NCI-H1417 (cell line): ENCODE measurements at places on chromosomes 4 and X.

DNA sequence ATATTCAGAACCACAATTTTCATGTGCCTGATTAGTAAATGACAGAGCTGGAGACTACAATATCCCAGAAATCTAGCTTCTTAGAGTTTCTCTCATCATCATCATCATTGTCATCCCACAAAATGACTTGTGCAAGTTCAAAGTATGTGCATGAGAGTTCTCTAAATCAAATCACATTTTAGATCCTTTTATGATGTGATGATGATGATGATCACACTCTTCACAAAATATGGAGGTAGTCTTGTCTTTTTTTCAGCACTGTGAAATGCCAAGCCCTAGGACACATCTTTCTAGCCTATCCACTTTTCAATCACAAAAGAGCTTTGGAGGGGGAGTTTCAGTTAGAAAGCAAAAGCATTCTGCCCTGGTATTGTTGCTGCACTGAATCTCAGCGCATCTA, 7.4 kb downstream of the MBNL3 start:
- DNase-seq, result no peak

DNA sequence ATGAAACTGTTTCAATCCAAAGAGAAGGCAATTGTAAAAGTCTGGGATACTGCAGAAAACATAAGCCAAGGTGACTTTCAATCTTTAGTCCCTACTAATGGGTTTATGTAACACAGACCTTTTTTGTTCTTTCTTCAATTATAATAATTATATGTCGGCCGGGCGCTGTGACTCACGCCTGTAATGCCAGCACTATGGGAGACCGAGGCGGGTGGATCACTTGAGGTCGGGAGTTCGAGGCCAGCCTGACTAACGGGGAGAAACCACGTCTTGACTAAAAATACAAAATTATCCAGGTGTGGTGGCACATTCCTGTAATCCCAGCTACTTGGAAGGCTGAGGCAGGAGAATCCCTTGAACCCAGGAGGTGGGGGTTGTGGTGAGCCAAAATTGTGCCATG, 489.8 kb upstream of the CTSO start:
- no peak for DNase-seq

DNA sequence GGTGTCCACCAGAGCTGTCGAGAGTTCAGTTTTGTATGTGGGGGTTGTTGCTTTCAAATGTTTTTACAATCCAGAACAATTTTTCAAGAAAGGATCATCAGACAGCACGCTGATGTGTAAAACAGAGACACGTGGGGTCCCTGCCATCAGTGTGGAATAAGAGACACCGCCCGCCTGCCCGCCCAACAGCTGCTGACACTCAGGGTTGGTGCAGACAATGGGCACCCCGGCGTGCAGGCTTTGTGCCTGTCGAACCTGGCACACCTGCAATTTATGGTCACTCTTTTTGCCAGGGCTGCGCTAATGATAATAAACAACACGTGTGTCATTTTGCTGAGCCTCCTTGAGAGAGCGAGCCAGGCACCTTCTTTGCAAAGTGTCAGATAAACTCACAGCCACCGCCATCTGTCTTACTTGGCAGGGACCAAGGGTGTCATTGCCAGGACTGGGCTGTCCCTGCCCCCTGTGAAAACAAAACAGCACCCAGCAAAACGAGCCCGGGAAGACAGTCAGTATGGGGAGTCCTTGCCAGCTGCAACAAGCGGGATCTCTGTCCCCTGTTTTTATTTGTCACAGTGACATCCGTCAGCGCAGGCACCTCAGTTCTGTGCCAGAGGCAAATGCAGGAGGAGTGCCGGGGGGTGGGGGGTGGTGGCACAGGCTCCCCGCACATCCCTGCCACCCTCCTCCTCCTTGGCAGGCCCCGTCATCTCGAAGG, 69.1 kb downstream of the PSAPL1 start:
- DNase-seq, result peak; percentile 99

- DNase-seq, result no peak
Measured at GRCh38 chr4:139776235-139776634, 110.6 kb downstream of the MGST2 start.
